Stimulated activated CD8-positive, alpha-beta memory T cell treated with anti-CD3 and anti-CD28 coated beads, Interleukin-15, amount 100 ng/mL, for 48 hours (primary cell): ENCODE measurements at places on chromosomes 1 and 21.

GRCh38 chr1:55039342-55040082, at the start of gene PCSK9:
TSS of gene PCSK9 (plus strand) at chr1:55039548. CDS start at chr1:55039838, 290 bp downstream.
- DNase-seq = no peak

- no peak for DNase-seq
These were observed 8.2 kb upstream of the RNF223 start for GRCh38 chr1:1082239-1082775.

GRCh38 chr1:195481293-195481692, 1126.9 kb downstream of the KCNT2 start:
- DNase-seq = no peak

DNA sequence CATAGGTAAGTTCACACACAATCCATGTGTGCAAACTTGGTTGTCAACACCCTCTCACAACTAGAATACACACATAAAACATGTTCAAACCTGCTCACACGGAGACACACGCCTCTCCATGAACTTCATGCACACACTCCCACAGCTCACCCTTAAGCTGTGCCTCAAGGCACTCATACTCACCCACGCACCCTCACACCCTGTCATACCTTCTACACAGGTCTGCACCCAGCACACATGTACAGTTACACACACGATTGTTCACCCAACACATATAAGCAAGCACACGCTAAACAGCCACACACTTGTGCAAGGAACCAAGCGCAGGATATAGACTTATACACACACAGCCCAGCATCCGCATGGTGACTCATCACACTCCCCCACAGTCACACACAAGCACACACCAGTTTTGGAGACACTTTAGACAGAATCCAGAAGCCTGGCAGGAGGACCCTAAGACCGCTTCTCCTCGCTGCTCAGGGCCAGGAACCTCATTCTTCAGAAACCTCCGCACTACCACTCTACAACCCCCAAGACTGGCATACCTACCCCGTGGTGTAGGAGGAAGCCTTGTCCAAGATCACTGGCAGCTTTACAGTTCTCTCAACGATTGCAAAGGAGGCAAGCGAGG, 58.7 kb upstream of the ZC3H12A start:
- no peak for DNase-seq
